ENCODE measurements at places on chromosomes 6 and 20. TPM values are rescaled to one million over a fixed set of nuclear protein-coding genes. Genes with fewer than 3 reads are reported as not detected.

- peak overlapping the region; percentile 32 for H3K27ac ChIP-seq
- H3K4me1 ChIP-seq = peaks cover 8% of the 10 kb centered on the region
- H3K36me3 ChIP-seq = no peaks in the 10 kb centered on the region
- DNase-seq = no peak
- no peak overlapping the region for H3K4me3 ChIP-seq
Observed at GRCh38 chr6:82711971-82712370, 348.4 kb downstream of the TPBG start.

GRCh38 chr6:89400912-89401399 lies 11.1 kb downstream of the RRAGD start:
- no peaks in the 10 kb centered on the region for H3K36me3 ChIP-seq
- peak overlapping the region; percentile 4 for H3K27ac ChIP-seq
- no peaks in the 10 kb centered on the region for H3K27me3 ChIP-seq
- H3K4me3 ChIP-seq = no peak overlapping the region
- peaks cover 58% of the 10 kb centered on the region for H3K4me1 ChIP-seq
- no peak for DNase-seq

DNA sequence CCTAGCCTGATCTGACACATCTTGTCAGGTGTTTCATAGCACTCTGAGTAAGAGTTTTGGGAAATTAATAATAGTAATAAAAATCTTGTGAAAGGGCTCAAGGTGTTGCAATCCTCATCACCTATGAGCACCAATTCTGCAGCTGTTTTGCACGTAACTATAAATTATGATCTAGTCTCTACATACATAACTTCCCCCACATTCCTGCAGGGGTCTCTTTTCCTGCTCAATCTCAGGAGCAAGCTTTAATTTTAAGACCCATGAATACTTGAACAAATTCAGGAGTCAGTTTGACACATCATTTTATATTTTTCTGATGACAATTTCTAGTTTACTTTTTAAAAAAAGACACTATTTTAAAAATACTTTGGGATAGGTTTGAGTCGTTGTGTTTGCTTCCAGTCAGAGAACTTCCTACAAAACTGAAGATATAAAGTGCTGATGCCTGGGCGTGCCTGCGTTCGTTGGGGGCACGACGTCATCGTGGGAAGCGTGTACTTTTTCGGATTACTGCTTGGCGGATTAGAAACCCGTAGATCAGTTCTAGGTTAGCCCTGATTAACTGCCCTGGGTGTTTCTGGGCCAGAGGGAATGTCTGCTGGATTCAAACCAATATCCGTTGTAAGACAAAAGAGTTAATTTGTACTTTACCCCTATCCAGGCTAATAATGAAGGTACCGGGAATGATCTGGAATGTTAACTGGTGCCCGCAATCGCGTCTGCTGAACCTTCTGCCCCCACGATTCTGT lies 1.0 kb upstream of the E2F3 start:
- peak overlapping the region; percentile 86 for H3K4me3 ChIP-seq
- peak; percentile 24 for DNase-seq
- H3K36me3 ChIP-seq = no peaks in the 10 kb centered on the region

TAPBP gene
- total RNA-seq = 92.3 TPM

GRCh38 chr20:18639501-18639979 lies 51.7 kb downstream of the DTD1 start:
- no peak overlapping the region for H3K4me3 ChIP-seq
- H3K36me3 ChIP-seq = no peaks in the 10 kb centered on the region
- peaks cover 15% of the 10 kb centered on the region for H3K4me1 ChIP-seq
- no peak overlapping the region for H3K27ac ChIP-seq

ANKS1A gene
- 33.5 TPM for total RNA-seq

DNA sequence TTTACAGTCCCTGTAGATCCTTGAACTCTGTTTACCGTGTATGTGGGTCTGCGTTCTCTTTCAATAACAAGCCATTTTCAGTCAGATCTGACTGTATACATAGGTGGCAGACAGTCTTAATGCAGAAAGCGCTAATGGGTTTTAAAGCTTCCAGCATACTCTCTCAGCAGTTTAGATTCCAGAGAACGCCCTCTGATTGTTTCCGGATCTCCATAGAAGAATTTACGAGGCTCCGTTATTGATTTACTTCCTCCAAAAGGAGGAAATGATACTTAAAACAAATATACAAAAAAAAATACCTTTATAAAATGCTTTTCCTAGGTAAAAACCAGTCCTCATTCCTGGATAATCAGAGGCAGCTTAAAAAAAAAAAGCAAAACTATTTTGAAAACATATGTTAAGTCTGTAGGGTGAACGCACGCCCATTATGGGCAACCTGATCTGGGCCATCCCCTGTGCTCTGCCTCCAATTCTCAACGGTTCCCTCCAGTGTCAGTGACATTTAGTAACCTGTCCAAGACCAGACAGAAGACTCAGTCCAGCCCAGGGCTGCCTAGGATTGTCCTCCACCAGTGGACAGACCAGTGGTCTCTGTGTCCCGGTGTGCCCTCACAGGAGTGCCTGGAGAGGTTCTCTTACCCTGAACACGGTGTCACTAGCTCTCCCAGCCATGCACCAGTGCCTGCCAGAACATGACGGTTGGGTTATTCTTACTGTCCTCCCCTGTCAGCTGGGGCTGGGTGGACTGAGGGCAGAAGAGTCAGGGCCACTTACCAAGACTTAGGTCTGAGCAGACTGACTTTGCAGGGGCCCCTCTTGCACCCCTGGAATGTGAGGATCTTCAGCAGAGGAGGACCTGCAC lies 217.3 kb downstream of the ARID1B start:
- H3K4me1 ChIP-seq = peaks cover 49% of the 10 kb centered on the region
- no peaks in the 10 kb centered on the region for H3K27me3 ChIP-seq
- H3K27ac ChIP-seq = peak overlapping the region; percentile 27
- no peaks in the 10 kb centered on the region for H3K36me3 ChIP-seq
- H3K4me3 ChIP-seq = no peak overlapping the region

LY6G6D gene
- not detected for total RNA-seq

- peaks cover 3% of the 10 kb centered on the region for H3K4me1 ChIP-seq
- H3K4me3 ChIP-seq = no peak overlapping the region
- DNase-seq = no peak
- no peaks in the 10 kb centered on the region for H3K27me3 ChIP-seq
Observed at GRCh38 chr6:113587078-113587699, 270.0 kb upstream of the MARCKS start.

DNA sequence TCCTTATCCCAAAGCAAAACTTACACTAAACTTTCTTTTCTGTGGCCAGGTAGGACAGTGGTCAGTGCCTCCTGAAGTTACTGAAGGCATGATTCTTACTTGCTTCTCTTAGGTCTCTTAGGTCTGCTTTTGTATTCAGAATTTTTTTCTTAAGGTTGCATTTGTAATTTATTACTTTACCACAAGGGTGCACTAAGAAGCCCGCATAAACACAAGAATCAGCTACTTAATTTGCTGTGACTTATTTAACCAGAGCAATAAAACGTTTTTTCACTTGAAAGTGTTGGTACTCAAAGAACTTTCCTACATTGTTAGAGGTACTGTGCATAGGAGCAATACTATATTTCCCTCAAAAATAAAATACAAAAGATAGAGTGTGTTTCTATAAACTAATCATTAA lies 75.4 kb upstream of the LAMA2 start:
- no peaks in the 10 kb centered on the region for H3K27me3 ChIP-seq
- DNase-seq = no peak
- H3K4me1 ChIP-seq = peaks cover 11% of the 10 kb centered on the region
- no peak overlapping the region for H3K27ac ChIP-seq
- H3K4me3 ChIP-seq = no peak overlapping the region

- peaks cover 11% of the 10 kb centered on the region for H3K27me3 ChIP-seq
- no peaks in the 10 kb centered on the region for H3K4me1 ChIP-seq
Observed at GRCh38 chr6:14095437-14095836, 22.1 kb upstream of the CD83 start.

PPP1R3G gene
- total RNA-seq = 11.1 TPM

- no peaks in the 10 kb centered on the region for H3K27me3 ChIP-seq
- no peak for DNase-seq
- H3K4me1 ChIP-seq = no peaks in the 10 kb centered on the region
- H3K27ac ChIP-seq = no peak overlapping the region
- H3K4me3 ChIP-seq = no peak overlapping the region
- H3K36me3 ChIP-seq = no peaks in the 10 kb centered on the region
Observed at GRCh38 chr6:119738425-119738824, 388.9 kb upstream of the MAN1A1 start.

GRCh38 chr6:28816909-28817807 lies 106.6 kb downstream of the TRIM27 start:
- no peak overlapping the region for H3K4me3 ChIP-seq
- no peak for DNase-seq
- H3K4me1 ChIP-seq = peaks cover 6% of the 10 kb centered on the region

DNA sequence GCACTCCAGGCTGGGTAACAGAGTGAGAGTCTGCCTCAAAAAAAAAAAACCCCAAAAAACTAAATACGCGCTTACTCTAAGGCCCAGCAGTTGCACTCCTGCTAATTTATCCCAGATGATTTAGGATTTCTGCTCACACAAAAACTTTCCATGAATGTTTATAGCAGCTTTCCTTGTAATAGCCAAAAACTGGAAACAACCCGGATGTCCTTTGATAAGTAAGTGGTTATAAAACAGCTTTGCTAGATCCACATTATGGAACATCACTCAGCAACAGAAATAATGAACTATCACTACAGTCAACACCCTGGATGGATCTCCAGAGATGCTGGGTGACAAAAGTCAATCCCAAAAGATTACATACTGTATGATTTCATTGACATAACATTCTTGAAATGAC lies 220.4 kb upstream of the JARID2 start:
- no peak for DNase-seq
- H3K36me3 ChIP-seq = no peaks in the 10 kb centered on the region
- no peaks in the 10 kb centered on the region for H3K27me3 ChIP-seq
- H3K4me3 ChIP-seq = no peak overlapping the region
- no peaks in the 10 kb centered on the region for H3K4me1 ChIP-seq

DNA sequence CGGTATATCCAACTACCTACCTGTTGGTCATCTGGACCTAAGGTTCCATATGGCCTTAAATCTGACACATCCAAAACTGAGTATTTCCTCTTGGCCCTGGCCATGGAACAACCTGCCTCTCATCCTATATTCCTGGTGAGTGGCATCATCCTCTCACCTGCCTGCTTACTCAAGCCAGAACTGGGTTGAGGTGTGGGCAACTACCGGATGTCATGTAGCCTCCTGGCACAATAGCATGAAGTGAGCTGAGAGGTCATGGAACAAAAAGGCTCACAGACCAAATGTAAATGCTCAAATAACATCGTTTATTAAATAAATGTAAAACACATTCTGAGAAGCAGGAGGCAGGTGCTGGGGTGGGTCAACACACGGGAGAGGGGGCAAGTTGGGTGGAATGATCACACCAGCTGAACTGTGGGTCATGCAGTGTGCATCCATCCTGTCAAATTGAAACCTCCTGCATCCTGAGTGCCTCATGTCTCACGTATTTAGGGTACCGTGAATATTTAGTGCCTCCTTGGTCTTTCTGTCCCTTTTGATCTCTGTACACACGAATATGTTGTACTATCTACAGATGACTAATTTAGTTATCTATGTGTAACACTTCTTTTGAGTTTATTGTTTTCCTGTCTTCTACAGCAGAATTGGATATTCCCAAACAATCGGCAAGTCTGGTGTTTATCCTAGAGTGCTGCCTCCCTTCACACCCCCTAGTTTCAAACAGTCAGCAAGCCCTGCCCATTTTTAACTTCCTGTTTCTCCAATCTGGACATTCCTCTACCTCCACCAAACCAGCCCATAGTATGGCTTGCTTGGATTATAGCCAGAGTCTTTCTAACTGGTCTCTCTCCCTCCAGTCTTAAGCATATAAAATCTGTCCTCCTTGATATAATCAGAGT lies 7.9 kb upstream of the POU5F1 start:
- H3K27me3 ChIP-seq = no peaks in the 10 kb centered on the region
- peaks cover 6% of the 10 kb centered on the region for H3K36me3 ChIP-seq
- peaks cover 40% of the 10 kb centered on the region for H3K4me1 ChIP-seq
- H3K27ac ChIP-seq = peak overlapping the region; percentile 0
- H3K4me3 ChIP-seq = no peak overlapping the region
